Thoracic aorta (tissue), 2 donors: ENCODE measurements at places on chromosomes 11 and 22.

GRCh38 chr11:128291835-128292234 lies 295.5 kb downstream of the ETS1 start:
- no peak for DNase-seq

GRCh38 chr11:26820739-26821138 lies 98.9 kb upstream of the SLC5A12 start:
- DNase-seq, result no peak

DNA sequence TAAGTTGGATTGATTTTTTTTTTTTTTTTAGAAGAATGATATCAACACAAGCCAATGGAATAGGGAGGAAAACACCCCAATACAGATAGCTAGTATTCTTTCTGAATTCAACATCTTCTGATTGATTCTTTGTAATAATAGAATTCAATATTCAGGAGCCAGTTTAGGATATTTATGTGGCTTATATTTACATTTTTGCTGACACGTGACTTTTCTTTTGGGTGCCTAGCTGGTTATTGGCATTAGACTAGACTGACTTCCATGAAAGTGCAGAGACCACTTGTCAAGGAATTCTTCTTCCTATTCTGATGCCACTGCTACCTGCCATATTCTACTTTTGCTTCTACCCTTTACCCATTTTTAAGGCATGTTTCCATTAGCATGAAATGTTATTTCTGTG lies 16.4 kb downstream of the TRIM44 start:
- no peak for DNase-seq

DNA sequence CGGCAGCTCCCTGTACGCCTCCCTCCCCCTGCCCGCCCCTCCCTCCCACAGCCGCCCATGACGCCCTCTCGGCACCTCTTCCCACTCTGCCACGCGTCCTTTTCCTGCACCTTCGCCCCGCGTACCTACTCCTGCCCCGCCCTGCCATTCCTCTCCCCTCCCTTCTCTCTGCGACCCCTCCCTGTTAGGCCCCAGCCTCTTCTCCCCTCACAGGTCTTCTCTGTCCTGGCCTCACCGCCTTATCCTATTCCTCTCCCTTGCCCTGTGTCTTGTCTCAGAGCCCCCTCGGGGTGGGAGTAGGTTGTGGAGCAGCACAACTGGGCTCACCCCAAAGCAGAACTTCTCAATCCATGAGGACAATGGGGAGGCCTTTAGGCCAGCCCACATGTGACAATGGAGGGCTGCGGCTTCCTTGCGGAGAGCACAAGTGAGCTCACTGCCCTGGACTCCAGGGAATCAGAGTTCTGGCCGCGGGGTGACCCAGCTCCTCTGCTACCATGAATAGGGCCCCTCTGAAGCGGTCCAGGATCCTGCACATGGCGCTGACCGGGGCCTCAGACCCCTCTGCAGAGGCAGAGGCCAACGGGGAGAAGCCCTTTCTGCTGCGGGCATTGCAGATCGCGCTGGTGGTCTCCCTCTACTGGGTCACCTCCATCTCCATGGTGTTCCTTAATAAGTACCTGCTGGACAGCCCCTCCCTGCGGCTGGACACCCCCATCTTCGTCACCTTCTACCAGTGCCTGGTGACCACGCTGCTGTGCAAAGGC lies 539 bp downstream of the SLC35C1 start:
- no peak for DNase-seq

DNA sequence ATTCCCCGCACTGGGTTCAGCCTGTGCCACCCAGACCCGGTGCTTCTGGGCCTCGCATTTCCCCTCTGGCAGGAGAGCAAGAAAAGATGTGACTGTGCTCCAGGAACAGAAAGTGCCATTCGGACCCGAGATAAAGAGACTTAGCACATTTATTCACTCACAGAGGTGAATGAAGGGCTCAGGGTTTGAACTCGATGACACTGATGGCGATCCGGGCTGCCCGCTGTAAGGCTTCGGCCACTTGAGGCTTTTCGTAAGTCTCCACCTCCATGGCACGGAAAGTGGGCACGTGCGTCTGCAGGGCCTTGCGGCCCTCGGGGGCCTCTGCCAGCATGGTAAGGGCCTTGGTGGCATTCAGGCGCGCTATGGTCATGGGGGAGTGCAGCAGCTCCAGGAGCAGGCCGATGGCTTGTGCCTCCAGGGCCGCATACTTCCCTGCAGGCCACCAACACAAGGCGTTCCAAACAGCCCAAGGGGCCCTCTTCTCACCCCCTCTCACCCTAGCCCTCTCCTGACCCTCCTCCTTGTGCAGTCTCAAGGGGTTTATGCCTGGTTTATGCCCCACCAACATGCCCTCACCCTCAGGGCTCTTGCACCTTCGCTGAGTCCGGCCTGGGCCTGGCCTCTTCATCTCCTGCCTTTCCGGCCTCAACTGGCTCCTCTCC lies 10.9 kb upstream of the GNAZ start:
- DNase-seq, result no peak

DNA sequence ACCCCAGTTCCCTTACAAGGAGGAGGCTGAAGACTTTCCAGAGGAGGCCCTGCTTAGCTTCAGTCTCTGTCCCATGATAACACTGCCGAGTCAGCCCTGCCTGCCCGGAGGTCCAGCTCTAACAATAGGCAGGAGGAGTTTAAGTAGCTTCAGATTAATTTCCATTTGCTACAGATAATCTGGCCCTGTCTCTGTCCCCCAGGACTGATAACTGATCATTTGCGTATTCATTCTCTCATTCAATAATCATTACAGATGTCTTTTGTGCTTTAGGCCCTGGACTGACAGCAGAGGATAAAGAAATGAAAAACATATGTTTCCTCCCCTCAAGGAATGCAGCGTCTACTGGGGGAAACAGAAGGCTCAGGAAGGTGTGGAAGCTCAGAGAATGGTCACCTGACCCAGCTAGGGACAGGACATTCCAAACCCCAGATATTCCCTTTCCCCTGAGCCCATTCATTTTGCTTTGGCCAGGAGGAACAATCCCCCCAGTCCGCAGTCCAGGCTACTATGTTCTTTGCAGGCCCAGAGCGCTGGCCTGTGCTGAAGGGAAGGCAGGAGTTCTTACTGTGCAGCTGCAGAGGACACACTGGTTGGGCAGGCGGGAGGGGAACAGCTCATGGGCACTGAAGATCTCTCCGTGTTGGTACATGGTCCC lies 20.8 kb downstream of the CHRDL2 start:
- DNase-seq, result no peak

GRCh38 chr22:39925909-39926679 lies 25.2 kb downstream of the GRAP2 start:
- DNase-seq, result no peak

GRCh38 chr11:122202951-122203456 lies 87.0 kb upstream of the BLID start:
- no peak for DNase-seq

DNA sequence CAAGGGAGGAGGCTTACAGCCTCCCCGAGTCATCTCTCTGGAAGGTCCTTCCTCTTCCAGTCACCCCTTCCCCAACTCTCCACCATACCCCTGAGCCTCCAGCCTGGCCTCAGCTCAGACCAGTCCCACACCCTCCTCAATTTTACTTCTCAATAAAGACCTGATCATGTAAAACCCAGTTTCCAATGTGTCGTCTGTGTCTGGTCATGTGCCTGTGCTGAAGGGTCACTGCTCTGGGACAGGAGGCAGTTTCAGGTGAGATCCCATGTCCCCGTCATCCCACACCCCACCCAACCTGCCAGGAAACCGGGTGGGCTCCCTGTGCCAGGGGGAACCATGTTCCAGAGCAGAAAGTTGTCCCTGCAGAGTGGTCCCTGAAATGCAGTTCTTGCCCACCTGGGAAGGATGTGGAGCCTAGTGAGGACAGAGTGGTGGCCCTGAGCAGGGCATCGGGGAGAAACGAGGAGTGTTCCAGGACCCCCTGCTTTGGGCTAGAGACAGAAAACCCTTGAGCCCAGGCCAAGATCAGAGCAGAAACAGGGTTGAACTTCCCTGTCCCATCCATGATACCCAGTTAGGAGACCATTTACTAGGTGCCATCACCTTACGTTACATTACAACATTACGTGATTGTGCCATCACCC lies 19.4 kb downstream of the IGLL5 start:
- DNase-seq, result no peak

DNA sequence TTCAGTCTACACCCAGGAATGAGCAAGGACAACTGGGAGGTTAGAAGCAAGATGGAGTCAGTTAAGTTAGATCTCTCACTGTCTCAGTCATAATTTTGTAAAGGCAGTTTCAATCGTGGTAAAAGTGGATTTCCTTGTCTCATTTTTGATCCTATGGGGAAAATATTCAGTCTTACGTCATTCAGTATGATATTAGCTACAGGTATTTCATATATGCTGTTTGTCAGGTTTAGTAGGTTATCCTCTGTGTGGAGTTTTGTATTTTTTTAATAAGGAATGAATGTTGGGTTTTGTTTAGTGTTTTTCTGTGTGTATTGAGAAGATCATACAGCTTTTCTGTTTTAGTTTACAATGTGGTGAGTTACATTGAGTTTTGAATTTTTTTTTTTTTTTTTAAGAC lies 11.8 kb downstream of the SPECC1L start:
- DNase-seq, result no peak

- DNase-seq, result no peak
These were observed 7.2 kb downstream of the RPL27A start for GRCh38 chr11:8689726-8690255.

DNA sequence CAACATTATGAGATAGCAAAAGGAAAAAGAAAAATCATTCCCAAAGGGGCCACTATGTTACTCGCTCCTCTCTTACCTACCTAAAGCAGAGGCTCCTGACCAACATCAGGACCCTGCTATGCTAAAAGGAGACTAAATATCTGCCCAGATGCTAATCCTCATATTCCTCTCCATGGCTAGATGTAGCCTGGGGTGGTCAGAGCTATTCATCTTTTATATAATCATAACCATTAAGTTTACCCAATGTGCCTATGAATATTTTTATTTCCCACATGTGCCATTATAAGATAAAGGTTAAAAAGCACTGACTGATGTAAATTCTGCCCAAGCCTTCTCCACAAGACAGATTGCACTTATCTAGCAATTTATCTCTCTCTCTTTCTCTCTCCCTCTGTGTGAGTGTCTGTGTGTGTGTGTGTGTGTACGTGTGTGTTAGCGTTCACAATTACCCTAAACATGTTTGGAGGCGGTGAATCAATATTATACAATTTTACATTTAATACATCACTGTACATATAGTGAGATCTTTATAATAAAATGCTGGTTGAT lies 41.2 kb upstream of the ANO5 start:
- DNase-seq, result no peak

- no peak for DNase-seq
These were observed 2.6 kb downstream of the ACER3 start for GRCh38 chr11:76863196-76863777.

DNA sequence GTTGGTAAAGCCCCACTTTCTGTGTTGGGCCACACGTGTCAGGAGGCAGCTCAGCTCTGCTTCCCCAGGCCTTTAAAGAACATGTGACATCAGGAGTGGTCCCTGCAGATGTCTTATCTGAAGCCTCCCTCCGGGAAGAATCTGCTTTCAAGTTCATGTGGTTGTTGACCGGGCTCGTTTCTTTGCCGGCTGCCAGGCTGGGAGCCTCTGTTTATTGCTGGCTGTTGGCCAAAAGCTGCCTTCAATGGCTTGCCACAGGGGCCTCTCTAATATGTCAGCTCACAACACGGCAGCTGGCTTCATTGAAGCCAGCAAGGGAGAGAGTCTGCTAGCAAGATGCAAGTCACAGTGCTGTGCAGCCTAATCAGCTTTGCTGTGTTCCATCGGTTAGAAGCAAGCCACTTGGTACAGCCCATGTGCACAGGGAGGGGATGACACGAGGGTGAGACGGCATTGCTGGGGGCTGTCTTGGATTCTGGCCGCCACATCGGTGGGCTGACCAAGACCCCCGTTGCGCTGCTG lies 14.6 kb downstream of the MRGPRF start:
- DNase-seq, result no peak

DNA sequence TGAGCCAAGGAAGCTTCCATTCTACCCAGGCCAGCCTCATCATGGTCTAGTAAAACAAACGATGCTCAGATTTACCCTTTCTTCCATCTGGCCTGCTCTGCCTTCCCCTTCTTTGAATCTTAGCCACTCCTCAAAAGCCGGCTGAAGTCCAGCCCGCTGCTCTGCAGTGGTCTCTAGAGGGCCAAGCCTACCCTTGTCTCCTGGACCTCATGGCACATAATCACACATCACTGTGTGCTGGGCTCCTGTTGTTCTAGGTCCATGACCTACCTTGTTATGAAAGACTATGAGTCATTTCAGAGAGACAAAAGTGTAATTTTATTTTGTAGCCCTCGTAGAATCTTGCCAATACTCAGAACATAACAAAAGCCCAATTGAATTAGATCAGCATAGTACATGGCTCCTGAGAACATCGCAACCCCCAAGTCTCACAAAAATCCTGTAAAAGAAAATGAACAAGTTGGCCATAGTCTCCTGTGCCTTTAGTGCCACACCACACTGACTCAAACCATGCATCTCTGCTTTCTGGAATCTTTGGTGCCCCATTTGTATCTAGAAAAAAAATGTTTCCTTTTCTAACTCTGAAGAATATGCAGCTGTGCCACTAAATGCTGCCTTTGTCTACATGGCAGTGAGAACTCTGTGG lies 192.7 kb downstream of the OPCML start:
- no peak for DNase-seq

GRCh38 chr11:125075242-125075625 lies 12.1 kb downstream of the SLC37A2 start:
- DNase-seq, result no peak

- no peak for DNase-seq
These were observed 2.1 kb downstream of the INPPL1 start for GRCh38 chr11:72226701-72227100.

GRCh38 chr11:76629853-76630599 lies 40.5 kb downstream of the LRRC32 start:
- no peak for DNase-seq

GRCh38 chr11:3182462-3182852 lies 17.3 kb upstream of the OSBPL5 start:
- no peak for DNase-seq

- DNase-seq, result no peak
These were observed 9.0 kb upstream of the CDC42EP2 start for GRCh38 chr11:65305501-65306268.

- DNase-seq, result no peak
These were observed 1.4 kb downstream of the MDK start for GRCh38 chr11:46382646-46383403.

GRCh38 chr22:38214302-38215056 lies 12.7 kb downstream of the MAFF start:
- DNase-seq, result no peak

DNA sequence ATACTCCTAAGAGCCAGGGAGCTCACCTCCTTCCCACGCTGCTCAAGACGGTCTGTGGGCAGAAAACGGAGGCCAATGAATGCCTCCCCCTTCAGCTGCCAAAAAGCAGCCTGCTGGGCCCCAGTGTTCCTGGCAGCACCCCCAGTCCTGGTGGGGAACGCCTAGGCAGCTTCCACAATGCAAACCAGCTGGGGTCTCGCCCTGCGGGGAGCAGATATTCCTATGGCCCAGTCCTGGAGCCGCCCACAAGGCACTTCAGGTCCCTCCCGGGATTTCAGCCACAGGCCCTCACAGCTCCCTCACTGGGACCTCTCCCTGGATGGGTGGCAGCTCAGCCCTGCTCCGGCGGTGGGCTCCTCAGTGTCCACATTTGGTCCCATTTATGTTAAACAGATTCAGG lies 29.2 kb downstream of the A4GALT start:
- DNase-seq, result no peak

- no peak for DNase-seq
These were observed 221.2 kb downstream of the DSCAML1 start for GRCh38 chr11:117575856-117576255.
